ENCODE measurements at places on chromosomes 5 and 9.

GRCh38 chr9:38257626-38258215, 134.8 kb upstream of the ALDH1B1 start:
- no peak for DNase-seq

- DNase-seq, result no peak
Observed at GRCh38 chr9:107999890-108000289, 510.3 kb upstream of the KLF4 start.

DNA sequence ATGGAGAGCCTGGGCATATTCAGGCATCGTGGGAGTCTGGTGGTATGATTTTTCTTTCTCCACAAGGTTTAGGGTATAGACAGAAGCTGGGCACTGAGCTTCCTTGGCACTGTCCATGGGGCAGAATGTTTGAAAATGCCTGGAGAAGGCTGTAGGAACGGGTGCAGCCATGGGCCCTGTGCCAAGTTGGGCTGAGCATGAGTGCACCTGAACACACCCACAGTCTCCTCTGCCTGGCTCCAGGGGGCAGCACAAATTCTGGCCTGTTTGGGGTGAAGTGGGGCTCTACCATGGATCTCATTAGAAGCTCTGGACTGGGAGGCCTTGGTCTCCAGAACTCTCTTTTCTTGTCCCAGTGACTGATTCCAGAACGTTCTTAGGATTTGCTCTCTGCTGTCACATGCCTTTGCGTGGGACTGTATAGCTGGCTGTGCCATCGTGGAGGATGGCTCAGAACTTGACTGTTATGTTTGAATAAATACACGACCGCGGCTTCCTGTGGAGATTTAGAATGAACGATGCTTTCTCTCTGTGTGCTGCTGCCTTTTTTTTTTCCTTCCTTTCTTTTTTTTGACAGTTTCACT, 229.8 kb downstream of the FANCC start:
- DNase-seq, result peak; percentile 47

DNA sequence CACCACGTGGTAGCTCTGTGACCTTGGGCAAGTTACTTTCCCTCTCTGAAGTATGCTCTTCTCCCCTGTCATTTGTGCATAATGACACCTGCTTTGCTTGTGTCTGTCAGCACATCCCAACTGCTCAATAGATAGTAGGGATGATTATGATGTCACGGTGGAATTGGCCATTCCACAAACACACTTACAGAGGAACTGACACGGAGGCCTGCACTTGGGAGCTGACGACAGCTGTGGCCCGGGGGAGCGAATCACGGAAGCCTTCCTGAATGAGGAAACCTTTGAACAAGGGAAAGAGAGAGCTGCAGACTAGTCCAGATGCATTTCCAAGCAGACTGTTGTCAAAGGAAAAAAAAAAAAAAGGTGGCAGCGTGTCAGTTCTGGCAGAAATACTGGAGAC, 21.0 kb downstream of the TLX3 start:
- no peak for DNase-seq

DNA sequence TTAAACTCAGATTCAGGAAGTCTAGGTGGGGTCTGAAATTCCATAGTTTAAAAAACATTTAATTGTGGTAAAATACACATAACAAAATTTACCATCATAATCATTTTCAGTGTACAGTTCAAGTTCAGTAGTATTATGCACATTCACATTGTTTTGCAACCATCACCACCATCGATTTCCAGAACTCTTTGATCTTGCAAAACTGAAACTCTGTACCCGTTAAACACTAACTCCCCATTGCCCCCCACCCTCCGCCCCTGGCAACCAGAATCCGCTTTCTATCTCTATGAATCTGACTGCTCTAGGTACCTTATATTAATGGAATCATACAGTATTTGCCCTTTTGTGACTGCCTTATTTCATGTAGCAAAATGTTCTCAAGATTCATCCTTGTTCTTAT, 117.5 kb downstream of the CEP120 start:
- DNase-seq, result no peak

- no peak for DNase-seq
Observed at GRCh38 chr9:132823370-132824145, 54.5 kb downstream of the AK8 start.

GRCh38 chr9:11374926-11375325, 762.1 kb upstream of the PTPRD start:
- DNase-seq, result no peak

- DNase-seq, result no peak
Observed at GRCh38 chr5:98432378-98432777, 341.1 kb upstream of the RGMB start.

DNA sequence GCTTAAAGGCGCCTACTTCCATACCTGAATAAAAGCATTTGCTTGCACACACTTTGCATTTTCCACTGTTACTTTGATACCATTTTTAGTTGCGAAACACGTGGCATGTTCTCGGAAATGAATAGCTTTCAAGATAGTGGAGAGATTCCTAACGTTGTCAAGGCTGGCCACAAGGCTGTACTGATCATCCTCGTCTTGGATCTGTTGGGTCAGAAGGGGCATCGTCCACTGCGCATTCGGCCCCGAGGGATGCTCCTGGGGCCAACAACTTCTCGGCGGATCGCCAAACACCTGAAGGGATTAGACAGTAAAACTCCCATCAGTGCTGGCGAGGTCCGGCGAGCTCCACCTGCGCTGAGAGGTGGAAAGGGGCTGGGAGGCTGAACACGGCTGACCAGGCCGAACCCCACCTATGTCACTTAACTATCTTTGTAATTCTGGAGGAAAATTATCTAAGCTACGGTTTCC, 599 bp downstream of the RAD1 start:
- DNase-seq, result peak; percentile 61

DNA sequence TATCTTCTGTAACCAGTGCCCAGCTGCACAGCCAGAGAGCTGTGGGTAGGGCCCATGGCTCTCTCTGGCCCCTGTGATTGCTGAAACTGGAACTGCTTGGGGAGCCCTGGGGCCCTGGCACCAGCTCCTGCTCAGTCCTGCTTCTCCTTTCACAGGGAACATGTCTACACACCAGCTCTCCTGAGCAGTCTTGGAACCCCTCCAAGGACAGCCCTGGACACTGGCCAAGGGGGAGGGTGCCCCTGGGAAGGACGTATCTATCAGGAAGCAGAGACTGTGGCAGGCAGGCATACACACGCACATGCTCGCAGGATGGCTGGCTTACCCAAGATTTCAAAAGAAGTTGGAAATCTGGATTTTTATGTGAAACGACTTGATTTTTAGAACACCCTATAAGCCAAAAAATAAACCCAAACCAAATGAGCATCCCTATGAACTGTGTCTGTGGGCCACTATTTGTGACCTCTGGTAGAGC, 8.8 kb upstream of the TRAF1 start:
- peak; percentile 94 for DNase-seq

DNA sequence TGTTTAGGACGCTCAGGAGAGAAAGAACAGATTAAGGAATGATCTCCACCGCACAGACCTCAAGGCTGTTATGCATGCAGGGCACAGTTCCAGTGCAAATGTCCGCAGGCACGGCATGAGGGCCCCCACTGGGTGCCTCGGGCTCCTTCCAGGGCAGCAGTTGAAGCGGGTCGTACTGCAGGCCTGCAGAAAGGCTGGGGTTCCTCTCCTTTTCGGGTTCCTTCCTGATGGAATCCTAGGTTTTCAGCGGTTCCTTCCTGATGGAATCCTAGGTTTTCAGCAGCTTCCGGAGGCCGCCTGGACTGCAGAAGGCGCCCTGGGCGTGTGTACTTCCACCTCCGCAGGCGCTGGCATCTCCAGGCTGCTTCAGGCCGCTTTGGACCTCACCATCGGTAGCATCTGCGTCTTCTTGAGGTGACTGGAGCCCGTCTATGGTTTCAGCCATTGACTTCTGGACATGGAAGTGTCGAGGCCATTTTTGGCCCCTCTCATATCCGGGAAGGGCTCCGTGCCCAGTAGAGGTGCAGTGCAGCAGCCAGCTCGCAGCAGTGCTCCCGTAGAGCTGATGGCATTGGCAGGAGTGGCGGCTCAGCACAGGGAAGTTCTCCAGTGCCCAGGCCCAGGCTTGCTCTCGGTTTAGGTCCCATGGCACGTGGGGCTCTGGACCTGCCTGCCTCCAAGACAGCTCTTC, 5.6 kb upstream of the MGAT4B start:
- no peak for DNase-seq

DNA sequence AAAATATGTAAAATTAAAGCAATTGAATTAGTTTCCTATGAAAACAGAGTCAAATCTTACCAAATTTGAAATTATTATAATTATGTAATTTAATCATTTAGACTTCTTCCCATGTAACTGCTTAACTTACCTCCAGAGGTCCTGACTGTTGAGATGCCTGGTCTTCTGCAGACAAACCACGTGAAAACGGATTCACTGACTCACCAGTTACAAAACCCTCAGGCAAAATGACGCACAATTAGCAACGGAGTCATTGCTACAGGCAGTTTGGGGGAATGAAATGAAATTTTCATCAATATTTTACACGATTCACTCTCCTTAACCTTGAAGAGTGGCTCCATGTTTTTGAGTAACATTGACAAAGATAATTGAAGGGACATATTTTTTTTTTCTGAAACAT, 460.8 kb downstream of the MTRR start:
- DNase-seq, result no peak

DNA sequence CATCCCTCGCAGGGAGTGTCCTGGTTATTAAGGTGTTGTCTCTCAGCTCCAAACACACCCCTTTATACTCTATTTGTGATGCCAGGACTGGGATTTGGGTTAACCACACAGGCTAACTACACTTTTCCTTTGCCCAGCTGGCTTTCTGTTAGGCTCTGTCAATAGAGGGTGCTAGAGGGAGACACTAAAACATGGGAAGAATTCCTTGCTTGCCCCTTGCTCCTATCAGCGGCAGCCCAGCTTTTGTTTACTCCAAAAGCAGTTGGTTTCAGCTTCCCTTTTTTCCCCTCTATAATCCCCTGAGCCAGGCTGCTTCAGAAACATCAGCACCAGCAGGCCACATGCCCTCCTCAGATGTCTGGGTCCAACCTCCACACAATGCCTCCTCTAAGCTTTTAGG, 297.1 kb downstream of the KCTD16 start:
- peak; percentile 11 for DNase-seq

DNA sequence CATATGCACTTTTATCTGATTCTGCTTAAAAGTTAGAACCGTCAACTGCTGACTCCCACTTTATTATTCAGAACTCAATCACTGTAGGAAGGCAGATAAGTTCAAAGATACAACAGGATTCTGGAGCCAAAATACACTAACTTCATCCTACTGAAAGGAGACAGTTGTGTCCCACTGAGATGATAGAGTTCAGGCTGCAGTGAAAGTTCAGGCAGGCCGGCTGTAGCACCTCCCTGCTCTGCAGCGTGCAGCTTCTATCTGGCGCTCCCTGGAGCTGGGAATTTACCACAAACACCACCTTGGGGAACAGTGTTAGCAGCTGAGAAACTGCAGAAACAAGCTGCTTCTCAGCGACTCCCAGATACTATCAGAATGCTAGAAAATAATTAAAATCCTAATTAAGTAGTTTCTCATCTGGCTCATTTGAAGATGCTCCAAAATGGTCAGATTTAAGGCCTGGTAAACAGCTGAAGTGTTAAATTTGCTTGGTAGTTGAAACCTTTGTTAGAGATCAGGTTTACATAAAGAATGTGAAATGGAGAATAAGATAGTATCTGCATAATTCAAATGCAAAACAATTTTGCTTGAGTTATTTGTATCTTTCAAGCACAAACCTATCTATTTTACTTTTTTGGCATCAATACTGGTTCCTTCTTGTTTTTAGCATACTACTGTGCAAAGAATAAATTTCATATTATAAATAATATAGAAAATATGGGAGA, 52.3 kb upstream of the CNTLN start:
- no peak for DNase-seq

- no peak for DNase-seq
Observed at GRCh38 chr9:124779368-124780059, 2.6 kb downstream of the OLFML2A start.
